ENCODE measurements at places on chromosomes 4 and X.

- no peak for DNase-seq
These were observed 337.9 kb upstream of the FGF13 start for GRCh38 chrX:139049465-139049864.

DNA sequence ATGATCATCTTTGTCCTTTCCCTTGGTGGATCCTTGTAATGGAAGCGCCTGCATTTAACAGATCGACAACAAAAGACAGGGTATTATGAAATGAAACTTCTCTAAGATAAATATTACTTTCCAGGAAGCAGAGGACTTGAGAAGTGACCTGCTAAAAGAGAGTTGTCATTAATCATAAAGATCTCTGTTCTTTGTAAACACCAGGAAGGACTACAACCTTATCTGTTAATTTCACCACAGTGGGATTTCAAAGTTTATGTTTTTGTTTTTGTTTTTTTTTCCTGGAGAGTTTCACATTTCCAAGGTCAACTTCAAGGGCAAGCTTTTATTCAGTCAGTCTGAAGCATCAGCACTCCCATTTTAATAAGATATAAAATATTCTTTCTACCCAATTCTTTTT is 170.9 kb downstream of the RCHY1 start:
- DNase-seq, result no peak

DNA sequence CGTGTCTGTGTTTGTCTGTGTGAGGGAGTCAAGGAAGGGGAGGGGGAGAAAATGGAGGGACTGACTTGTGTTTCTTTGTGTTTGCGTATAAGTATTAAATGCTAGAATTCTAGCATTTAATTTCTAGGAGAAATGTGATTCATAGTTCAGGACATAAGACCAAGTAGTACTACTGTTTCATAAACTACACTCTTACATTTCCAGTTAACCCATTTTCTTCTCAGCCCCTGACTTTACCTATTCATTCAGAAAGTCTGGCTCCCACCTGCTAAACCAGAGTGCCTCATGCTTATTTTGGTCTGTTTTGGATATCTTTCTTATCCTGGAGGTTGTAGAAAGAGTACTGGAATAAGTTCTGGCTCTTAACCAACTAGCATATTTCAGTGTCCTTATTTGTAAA is 14.2 kb downstream of the EDA start:
- DNase-seq, result no peak

GRCh38 chr4:122746485-122746965 is 14.0 kb downstream of the BBS12 start:
- no peak for DNase-seq

- no peak for DNase-seq
These were observed 87.5 kb downstream of the LEF1 start for GRCh38 chr4:108081256-108081655.

DNA sequence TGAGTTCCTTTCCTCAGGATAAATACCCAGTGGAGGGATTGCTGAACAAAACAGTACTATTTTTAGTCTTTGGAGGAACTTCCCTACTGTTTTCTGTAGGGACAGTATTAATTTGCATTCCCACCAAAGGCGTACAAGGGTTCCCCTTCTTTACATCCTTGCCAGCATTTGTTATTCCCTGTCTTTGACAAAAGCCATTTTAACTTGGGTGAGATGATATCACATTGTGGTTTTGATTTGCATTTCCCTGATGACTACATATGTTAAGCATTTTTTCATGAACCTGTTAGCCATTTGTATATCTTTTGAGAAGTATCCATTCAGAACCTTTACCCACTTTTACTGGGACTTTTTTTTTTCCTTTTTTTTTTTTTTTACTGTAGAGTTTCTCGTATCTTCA is 126.2 kb upstream of the ANXA10 start:
- no peak for DNase-seq

DNA sequence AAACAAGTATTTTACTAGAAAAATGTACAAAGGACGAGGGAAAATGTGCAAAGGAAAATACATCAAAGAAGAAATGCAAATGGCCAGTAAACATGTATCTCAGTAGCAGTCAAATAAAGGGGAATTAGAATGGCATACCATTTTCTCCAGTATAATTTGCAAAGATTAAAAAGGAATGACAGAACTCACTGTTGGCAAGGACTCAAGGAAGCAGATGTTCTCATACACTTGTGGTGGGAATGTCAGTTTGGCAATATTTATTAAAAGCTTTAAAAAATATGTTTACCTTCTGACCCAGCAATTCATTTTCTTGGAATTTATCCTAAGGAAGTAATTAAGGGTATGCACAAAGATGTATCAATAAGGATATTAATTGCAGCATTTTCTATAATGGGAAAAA is 7.6 kb downstream of the CLCN5 start:
- no peak for DNase-seq

DNA sequence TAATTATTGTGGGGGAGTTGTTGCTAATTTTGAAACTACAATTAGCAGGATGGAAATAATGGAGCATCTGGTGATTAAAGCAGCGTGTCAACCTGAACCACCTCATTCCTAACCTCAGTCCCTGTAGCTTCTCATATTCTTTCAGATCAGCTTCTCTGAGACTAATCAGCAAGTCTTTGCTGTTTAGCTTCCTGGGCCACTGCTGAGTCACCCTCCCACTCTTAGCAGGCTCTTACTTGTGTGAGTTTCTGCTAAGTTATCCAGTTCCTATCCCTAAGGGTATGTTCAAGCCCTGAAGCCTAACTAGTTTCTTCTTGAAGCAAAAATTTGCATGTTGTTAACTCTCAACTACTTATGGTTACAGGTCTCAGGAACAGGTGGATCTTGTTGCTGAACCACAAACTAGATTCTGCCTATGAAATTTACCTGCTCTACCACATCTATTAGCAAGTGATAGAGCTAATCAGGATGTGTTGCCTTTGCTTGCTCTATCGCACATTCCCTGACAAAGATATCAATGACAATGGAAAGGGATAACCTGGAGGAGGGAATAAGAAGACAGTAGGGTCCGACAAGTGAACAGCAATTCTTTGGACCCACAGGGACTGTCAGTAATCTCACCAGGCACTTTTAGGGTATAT is 134.2 kb downstream of the EIF4E start:
- no peak for DNase-seq

DNA sequence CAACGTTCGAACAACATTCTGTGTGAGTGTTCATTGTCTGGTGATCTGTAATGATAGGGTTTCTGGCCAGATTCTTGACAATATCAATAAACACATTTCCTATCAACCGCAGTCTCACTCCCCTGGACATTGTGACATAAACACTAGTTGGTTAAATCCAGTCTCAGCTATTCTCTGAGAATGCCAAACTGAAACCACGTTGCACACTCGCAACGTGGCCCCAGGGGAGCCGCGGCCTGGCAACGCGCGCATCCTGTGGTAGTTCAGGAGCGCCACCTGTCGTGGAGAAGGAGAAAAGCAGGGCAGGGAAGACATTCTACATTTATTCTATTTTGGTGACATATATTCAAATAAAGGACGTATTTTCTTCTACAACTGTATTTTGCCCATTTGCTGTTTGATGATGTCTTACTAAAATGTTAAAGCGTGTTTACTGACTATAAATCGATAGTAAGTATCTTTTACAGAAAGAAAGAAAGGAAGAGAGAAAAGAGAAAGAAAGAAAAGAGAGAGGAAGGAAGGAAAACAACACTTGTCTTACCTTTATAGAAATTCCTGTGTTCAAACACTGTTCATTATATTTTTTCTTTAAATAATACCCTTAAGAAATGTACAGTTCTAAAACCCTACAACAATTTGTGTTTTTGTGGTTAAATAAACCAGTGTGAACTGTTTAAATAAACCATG is 738.3 kb upstream of the FRG1 start:
- DNase-seq, result peak; percentile 57

- peak; percentile 3 for DNase-seq
These were observed 78.4 kb downstream of the LUZP4 start for GRCh38 chrX:115367951-115368350.

- DNase-seq, result no peak
These were observed 75.7 kb downstream of the RBM47 start for GRCh38 chr4:40553995-40554394.

DNA sequence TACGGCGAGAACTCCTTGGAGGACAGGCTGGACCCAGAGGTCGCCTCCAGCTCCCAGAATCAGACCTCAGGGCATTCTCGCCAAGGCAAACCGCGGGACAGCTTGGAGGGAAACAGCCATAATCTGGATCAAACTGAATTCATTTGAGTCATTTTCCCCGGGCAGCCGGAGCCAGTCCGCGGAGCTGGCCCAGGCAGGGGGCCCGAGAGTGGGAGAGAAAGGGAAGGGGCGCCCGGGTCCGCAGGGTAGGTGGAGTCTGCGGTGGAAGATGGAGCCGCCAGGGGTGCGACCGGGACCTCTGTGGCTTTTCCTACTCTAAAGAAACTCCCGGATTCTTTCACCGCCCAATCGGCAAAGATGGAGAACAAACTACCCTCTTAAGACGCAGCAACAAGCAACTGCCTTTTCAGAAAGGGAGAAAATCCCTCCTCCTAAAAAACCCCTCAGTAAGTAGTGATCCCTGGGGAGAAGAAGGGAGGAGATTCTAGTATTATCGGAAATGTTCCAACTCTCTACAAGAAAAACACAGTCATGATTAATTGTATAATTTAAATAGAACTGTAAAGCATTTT is 5.2 kb downstream of the NKX3-2 start:
- DNase-seq, result no peak

GRCh38 chr4:40055863-40056715 is 561 bp upstream of the N4BP2 start:
- DNase-seq, result peak; percentile 74

GRCh38 chr4:165288639-165289422 is 38.6 kb upstream of the MSMO1 start:
- peak; percentile 9 for DNase-seq

GRCh38 chrX:118553042-118553710 is 57.6 kb downstream of the DOCK11 start:
- DNase-seq, result no peak
